ENCODE measurements at places on chromosomes 12 and 14.

DNA sequence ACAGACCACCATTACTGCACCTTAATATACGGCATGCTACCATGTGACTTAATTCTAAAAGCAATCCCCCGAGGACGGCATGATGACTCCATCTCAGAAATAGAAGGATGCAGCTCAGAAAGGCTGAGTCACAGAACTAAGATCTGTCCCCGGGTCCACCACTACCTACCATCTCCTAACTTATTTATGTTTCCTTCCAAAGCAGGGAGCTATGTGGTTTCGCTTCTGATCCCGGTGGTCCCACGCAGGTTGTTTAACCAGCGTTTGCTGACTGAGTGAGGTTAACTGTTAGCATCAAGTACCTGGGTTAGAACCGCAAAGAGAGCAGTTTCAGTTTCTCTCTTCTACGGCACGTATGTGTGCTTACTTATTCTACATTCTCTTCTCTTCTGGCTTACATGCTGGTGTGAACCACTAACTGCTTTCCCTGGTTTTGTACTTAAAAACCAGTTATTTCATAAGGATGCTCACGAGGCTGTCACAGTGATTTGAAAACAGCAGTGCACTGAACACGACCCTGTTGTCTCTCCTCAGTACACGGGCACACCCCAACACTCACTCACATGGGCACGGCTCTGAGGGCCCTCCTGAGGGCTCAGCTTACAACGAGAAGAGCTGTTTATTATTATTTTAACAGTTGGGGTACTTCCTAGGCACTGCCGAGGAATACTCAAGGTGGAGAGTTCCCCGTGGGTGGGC lies 66.7 kb downstream of the CCDC88C start:
- peak; percentile 45 for DNase-seq

GRCh38 chr12:52976574-52977071 lies 27.7 kb downstream of the KRT18 start:
- DNase-seq = no peak

- DNase-seq = no peak
Measured at GRCh38 chr14:37124614-37125013, 47.8 kb downstream of the SLC25A21 start.

DNA sequence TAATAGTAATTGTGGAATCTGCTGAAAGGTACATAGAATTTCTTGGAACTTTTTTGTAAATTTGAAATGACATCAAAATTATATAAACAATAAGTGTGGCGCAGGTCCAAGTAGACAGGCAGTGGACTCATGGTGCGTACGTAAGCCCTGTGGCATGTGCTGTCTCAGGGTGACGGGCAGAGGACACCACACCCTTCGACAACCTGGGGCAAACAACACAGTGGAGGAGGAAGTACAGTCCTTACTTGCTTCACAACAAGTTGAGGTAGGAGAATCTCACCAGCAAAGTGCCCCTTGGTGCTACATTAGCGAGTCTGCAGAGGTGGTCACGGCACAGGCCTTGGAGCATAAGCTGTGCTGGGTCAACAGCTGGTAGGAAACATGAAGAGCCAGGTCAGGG lies 180.9 kb downstream of the AEBP2 start:
- DNase-seq = no peak

DNA sequence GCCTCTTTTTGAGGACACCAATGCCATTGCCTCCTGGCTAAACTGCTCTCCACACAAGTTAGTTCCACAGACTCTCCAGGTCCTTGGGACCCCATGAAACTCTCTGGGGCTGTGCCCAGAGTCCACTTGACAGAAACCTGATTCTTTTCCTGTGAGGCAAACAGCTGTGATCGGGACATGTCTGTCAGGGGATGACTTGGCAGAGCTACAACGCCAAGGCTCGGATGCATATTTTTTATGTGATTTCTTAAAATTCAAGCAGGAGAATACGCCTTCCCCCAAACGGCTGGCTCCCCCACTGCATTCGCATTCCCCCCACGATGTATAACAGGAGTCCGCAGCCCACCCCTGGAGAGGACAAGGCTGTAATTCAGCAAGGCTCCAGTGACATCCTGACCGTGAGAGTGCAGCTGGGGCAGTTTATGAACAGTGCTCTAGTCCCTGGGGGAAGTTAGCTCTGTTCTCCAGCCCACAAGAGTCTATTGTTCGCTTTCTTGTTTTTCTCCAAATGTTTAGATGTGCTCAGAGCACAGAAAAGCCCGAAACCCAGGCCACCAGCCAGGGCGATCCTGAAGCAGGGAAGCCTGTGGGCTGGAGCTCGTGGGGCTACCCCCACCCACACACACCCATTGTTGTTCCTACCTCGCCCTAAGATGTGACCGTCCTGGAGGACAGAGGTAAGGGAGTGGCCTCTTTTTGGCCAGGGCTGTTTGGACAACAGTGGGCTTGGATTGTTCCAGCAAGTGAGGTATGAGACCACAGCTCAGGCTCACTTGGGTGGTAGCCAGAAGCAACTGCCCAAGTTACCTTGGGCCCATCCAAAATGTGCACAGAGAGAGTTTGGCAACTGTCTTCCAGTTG lies 159.5 kb downstream of the ZFP36L1 start:
- DNase-seq = no peak

DNA sequence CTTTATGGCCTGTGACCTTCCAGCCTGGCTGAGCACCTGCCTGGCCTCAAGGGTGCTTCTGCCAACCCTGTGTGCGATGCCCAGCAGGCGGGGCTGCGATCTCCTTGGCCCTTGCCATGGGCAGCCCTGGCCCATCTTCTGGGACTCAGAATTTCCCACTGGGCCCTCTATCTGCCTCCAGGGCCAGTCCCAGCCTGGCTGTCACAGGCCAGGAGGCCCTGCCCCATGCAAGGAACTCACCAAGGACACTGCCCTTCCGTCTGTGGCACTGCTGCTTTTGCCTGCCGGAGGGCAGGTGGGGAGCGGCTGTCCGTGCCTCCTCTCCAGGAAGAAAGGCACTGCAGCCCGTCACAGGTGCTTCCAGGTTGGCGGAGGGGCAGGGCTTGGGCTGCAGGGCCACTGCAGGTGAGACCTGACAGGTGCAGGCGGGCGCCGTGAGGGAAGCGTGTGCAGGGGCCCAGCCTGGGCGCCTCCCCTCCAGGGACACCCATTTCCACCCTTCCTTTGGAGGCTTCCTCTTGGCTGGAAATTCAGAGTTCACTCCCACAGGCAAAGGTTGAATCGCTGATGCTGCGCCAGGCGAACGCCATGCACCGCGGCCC lies 177.8 kb downstream of the KIF26A start:
- peak; percentile 0 for DNase-seq

DNA sequence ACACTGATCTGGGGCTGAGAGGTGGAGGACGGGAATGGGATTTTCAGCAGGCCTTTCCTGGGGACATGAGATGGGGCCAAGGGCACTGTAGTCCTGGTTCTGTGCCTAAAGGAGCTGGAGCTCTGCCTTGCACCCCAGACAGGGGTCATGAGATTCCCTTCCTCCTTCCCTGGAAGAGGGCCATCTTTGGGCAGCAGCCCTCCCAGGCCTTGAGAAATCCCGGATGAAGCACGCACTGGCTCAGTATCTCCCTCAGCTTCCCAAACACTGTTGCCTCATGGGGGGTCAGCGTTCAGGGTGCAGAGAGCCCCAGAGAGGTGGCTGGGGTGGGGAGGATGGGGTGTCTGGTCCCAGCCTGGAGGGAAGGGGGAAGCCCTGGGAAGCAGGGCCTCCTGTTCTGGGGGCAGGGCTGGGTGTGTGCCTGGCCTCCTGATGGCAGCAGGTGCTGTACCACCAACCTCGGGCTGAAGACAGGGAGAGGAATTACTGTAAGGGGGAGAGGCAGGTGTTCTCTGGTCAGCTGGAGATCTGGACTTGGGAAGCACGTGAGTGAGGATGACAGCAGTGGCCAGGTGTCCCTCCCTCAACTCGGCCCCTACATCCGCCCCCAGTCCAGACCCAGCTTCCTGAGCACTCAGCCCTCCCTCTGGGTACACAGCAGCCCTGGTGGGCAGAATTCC lies 8.4 kb upstream of the NR4A1 start:
- no peak for DNase-seq

DNA sequence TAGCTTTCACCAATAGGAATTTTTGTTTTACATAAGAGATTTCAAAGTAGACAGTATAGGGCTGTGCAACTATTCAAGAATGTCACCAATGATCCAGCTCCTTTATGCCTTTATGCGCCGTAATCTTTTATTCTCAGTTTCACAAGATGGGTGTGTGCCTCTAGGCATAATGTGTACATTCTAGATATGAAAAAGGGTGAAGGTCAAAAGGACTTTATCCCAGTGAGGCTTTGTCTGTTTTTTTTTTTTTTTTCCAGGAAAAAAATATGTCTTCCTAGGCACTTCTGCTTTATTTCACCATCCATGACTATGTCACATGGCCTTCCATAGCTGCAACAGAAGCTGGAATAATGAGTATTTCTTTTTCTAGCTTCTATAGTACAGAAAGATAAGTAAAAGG lies 142.3 kb upstream of the IGF1 start:
- DNase-seq = no peak

- DNase-seq = no peak
Measured at GRCh38 chr12:52091869-52092268, 12.4 kb downstream of the SMIM41 start.

- DNase-seq = no peak
Measured at GRCh38 chr14:106309423-106309822, 783.0 kb downstream of the TMEM121 start.

- DNase-seq = no peak
Measured at GRCh38 chr12:13126494-13126893, 23.0 kb upstream of the GSG1 start.
